Neural crest cell (in vitro differentiated cells): ENCODE measurements at places on chromosomes 1 and 21. TPM values are rescaled to one million over a fixed set of nuclear protein-coding genes. Genes with fewer than 3 reads are reported as not detected.
A peak's percentile ranks its signal among the peaks of the same experiment; 100 is the strongest.

GUCA2A gene
- total RNA-seq, result not detected in 2 replicates

- H3K27me3 ChIP-seq, result peaks cover 2% of the 10 kb centered on the region
- no peak for DNase-seq
- H3K27ac ChIP-seq, result no peak overlapping the region
- no peaks in the 10 kb centered on the region for H3K36me3 ChIP-seq
Measured at GRCh38 chr1:158819461-158820443, 11.4 kb upstream of the MNDA start.

DNA sequence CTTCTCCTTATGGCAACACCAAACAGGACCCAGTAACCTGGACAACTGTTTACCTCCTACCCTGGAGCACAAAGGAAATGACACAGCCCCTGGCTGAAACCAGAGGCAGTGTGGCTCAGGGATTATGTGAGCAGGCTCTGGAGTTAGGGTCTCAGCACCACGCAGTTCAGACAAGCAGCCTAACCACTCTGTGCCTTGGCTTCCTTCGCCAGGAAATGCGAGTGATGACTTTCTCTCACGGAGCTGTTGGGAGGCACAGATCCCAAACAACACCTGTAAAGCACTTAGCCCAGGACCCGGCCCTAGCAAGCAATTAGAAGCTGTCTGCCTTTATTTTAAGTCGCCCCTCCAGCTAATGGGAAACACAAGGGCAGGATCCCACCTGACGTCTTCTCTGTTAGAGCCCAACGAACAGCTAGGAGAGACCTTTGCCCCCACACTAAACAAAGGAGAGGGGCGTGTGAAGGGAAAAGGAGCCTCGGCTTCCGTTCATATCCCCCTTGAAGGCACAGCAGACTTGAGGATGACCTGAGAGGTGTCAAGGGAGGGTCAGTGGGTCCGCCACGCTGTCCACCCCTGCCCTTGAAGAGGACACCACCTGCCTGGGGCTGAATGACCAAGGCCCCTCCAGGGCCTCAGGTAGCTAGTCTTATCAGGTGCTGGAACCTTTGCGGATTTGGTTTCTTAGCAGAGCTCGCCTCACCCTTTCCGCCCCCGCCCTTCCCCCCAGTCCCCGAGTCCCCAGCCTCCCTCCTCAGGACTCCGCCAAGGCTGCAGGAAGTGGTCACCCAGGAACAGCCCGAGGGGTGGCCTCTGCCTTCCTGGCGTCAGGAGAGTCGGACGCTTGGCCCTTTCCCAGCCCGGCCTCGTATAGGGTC is 860 bp downstream of the TMEM63A start:
- H3K27ac ChIP-seq, result no peak overlapping the region
- DNase-seq, result no peak
- peaks cover 34% of the 10 kb centered on the region for H3K4me1 ChIP-seq
- H3K4me3 ChIP-seq, result peak overlapping the region; percentile 91
- peaks cover 13% of the 10 kb centered on the region for H3K27me3 ChIP-seq

DNA sequence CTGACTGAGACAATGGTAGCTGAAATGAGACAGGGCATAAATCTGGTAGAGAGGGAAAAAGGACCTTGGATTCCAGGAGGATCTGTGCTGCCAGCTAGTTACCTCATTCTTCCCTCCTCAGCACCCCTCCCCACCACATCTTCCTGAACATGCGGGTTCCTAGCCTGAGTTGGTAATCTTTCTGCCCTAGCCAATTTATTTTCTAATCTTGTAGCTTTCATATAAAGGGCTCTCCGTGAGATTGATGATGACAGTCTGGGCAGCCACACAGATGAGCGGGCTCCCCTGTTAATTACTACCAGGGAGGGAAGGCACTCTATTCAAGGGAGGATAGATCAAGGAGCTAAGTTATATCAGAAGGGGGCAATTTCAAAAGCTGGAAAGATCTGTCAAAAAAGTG is 20.2 kb downstream of the ARHGEF11 start:
- H3K4me1 ChIP-seq, result peaks cover 11% of the 10 kb centered on the region
- H3K36me3 ChIP-seq, result peaks cover 46% of the 10 kb centered on the region
- no peaks in the 10 kb centered on the region for H3K27me3 ChIP-seq

CYP4Z1 gene
- total RNA-seq, result not detected in 2 replicates

DNA sequence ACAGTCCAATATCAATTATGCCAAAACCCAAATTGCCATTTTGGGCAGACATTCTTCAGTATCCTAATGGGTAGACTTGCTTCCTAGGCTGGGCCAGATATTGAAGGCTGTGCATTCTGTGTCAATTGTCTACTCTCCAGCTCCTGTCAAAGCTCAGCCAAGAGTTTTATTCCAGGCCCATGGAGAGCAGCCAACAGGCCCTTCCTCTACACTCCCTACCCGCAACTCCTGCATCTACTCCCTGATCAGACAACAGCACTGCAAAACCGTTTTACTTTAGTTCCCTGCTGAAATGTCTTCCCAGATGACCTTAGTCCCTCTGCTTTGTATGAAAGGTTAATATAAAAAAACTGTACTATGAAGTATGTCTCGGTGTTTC is 6.6 kb upstream of the ADORA3 start:
- no peaks in the 10 kb centered on the region for H3K27me3 ChIP-seq
- no peak overlapping the region for H3K27ac ChIP-seq
- no peaks in the 10 kb centered on the region for H3K36me3 ChIP-seq
- DNase-seq, result no peak
- H3K4me3 ChIP-seq, result no peak overlapping the region
- H3K4me1 ChIP-seq, result peaks cover 25% of the 10 kb centered on the region

CD48 gene
- total RNA-seq, result not detected in 2 replicates

GRCh38 chr21:38159355-38159754 is 97.4 kb upstream of the KCNJ15 start:
- no peaks in the 10 kb centered on the region for H3K27me3 ChIP-seq
- H3K4me3 ChIP-seq, result no peak overlapping the region
- peaks cover 10% of the 10 kb centered on the region for H3K4me1 ChIP-seq
- H3K27ac ChIP-seq, result no peak overlapping the region
- no peaks in the 10 kb centered on the region for H3K36me3 ChIP-seq

CYP4A22 gene
- total RNA-seq, result not detected in 2 replicates

GRCh38 chr1:119442756-119443155 is 27.8 kb downstream of the HSD3B2 start:
- H3K4me3 ChIP-seq, result no peak overlapping the region
- H3K27ac ChIP-seq, result no peak overlapping the region
- no peak for DNase-seq
- H3K4me1 ChIP-seq, result peaks cover 10% of the 10 kb centered on the region
